ENCODE measurements at places on chromosomes 6 and 20.

DNA sequence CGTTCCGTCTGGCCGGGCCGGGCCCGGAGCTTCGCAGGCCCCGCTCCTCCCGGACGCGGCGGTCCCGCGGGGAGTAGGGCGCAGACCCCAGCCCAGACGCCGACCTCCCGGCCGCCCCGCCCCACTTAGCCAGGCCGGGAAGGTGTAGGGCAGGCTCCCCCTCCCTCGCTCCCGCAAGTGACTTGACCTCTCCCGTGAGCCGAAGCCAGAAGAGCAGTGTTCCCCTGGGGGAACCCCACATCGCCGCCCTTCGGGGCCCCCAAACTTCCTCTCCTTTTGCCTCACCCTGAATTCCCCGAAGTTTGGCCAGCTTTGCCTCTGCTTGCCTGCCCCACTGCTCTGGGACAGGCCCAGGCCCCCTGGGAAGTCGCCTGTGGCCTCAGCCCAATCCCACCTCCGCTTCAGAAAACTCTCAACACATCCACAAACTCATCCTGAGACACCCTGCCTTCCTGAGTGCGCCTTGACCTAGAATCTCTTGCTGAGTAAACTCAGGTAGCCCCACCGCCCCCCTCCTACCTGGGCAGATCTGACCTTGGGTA, 524 bp upstream of the NOL4L start:
- no peak for DNase-seq

DNA sequence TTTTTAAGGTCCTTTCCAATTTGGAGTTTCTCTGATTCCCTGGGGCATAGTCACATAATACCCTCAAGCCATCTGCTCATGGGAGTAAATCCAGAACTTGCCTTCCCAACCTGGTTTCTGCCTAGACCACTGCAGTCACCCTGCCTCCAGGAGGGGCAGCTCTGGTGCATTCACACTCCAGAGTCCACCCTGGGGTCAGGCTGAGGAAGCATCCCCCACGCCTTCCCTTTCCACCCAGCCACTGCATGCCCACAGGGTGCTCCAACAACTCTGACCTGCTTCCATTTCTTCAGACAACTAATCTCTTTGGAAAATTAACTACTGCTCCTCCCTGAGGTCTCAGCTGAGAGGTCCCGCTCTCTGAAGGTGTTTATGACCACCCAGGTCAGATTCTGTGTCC, 211.4 kb upstream of the RIN2 start:
- no peak for DNase-seq

- DNase-seq: no peak
These were observed 275.6 kb downstream of the TENT5A start for GRCh38 chr6:81476881-81477280.

DNA sequence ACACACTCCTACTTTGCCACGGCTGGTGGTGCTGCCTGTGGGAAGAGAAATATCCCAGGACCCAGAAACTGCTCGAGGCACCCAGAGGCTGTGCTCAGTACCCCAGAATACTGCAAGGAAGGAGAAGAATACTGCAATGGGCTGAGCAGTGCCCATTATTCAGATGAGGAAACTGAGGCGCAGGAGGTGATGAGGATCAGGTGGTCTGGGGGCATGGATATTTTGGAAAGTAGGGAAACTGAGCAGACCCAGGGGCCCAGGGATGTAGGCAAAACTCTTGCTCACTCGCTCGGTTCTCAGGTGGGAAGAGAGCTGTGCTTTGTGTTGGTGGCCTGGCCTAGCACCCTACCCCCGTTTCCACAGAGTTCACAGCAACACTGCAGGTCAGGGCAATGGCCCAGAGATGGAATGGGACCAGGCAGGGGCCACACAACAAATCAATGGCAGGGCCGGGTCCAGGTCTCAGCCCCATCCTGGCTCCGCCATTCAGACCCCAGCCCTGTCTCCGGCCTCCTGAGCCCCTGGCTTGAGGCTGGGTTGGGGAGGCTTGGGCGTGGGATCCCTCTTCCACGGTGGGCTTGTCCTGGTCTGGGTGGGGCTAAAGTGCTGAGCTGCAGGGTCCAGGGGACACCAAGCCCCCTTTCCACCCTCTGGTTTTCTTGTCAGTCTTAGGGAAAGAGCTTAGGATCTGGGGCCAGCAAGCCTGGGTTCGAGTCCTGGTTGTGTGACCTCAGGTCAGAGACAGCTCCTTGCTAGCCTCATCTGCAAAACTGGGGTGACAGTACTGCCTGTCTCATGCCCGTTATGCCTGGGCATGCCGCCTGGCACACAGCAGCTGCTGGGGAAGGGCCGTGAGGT, 33.9 kb downstream of the SUN5 start:
- no peak for DNase-seq

DNA sequence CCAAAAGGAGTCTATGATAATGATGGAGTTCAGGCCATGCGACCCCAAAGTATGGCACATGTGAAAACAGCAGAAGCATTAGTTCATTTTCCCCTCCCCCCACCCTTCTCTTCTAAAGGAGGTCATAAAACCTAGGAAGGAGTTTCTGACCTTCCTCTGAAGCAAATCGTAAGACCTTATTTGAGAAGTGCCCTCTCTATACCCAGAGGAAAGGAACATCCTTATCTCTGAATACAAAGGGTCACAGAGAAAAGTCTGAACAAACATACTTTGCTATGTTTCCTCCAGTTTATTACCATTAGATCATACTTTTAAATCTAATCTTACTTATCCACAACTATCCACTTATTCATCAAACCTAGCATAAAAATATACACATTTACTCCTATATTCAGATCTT, 48.6 kb downstream of the SLX4IP start:
- DNase-seq: no peak

- no peak for DNase-seq
These were observed 111.8 kb upstream of the ZFP64 start for GRCh38 chr20:52303281-52303950.

DNA sequence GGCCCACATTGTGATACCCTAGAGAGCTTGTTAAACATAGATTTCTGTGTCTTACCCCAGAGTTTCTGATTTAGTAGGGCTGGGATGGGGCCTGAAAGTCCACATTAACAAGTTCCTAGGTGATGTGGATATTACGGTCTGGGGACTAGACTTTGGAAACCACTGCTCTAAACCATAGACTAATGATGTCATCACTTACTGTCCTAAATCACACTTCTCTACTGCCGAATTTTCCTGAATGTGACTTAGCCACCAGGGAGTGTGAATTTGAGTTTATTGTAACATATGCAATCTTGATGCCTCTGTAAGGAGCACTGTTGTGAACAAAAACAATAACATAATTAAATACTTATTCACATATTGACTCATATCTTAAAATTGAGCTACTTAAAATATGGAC, 165.6 kb downstream of the BTBD3 start:
- DNase-seq: no peak

- DNase-seq: no peak
These were observed 34.5 kb downstream of the TPBG start for GRCh38 chr6:82397962-82398692.

GRCh38 chr6:154842833-154843232, 109.6 kb downstream of the SCAF8 start:
- DNase-seq: no peak

DNA sequence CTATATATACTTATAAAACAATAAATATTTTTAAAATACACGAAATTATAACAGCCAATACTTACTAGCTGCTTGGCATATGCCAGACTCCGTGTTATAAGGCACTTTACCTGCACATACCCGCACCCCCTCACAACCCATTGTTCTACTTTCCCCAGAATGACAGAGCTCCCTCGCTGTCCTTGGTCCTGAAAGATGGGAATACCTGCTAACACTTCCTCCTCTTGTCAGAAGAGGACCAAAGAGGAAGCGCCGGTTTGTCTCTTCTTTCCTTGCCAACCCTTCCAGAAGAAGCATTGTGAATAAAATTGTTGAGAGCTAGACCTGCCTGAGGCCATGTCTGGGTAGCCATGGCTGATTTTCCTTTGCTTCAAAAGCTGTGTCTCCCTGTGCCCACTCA, 149.3 kb downstream of the PTPRT start:
- no peak for DNase-seq

DNA sequence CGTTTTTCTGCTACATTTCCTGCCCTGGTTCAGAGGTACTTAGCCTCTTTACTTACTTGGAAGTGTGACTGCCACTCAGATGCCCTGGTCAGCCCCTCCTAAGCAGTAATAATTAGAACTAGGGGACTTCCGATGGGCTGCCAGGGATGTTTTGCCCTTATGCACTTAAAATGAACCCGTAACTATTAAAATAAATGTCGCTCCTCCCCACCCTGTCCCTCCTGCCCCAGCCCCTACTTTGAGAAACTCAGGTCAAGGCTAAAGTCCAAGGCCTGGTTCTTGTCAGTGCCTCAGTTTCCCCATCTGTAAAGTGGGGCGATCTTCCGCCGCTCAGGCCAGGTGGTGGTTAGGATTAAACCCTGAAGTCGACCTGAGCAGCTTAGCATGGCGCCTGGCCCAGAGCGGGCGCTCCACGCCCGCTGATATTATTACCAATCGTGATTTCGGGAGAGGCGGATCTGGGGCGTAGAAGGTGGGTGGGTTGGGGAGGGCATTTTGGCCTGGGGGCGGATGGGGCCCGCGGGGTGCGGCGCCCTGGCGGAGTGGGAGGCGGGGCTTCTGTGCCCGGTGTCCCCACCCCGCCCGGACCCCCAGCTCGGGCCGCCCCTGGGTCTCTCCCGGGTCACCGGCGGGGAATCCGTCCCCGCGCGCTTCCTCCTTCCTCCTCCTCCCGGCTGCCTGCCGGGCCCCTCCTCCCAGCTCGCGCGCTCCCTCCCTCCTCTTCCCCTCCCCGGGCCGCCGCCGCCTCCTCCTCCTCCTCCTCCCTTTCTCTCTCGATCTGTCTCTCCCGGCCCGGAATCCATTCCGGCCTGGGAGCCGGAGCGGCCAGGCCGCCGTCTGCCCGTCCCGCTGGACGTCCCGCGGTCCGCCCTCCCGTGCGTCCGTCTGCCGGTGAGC, at the start of gene SRC:
TSS of gene SRC (plus strand) at position 802 of the 897 bp plus-strand sequence. CDS start 38,014 bp downstream, outside the sequence.
- no peak for DNase-seq

- no peak for DNase-seq
These were observed 25.5 kb upstream of the EDN1 start for GRCh38 chr6:12264671-12265070.

DNA sequence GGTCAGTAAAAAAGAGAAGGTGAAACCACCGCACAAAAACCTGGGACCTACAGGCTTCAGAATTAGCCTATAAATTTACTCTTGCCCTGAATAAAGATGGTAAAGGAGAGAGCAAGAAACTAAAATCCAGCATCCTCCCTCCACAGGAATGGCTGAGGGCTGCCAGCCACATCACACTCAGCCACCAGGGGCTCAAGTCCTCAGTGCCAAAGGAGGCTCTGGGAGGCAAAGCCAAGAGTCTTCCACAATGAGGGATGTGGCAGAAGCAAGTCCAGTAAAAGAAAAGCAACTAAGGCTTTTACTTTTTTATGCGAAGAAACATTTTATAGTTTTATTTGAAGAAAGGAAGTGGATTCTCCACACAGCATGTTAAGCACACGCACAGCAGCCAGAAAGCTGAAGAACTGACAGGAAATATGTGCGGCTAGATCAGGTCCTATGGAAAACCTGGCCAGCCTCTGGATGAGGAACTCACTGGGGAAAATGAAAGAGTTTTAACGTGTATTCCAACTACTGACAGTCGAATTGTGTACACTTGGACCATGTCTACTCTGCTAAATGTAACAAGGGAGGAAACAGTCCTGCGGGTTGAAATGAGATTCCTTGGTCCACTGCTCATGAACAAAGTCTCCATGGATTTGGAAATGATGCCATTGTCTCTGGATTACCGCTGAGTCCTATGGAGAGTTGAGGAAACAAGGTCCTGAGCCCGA, 219.4 kb upstream of the SSTR4 start:
- no peak for DNase-seq

DNA sequence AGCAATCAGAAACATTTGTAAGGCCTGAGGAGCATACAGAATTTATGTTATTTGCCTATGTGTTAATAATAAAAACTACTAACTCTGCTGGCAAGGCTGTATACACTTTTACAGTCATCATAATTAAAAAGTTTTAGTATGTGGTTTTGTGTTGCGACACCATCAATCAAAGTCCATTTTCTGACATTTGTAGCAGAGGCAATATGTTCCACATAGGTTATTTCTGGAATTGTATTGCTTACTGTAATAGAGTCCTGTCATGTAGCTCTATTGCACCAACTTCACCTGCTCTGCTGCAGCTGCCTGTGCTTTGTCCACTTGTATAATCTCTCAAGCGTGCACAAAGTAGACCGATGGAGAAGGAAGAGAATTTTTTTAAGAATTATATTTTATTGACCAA, 501.8 kb downstream of the HACE1 start:
- no peak for DNase-seq

DNA sequence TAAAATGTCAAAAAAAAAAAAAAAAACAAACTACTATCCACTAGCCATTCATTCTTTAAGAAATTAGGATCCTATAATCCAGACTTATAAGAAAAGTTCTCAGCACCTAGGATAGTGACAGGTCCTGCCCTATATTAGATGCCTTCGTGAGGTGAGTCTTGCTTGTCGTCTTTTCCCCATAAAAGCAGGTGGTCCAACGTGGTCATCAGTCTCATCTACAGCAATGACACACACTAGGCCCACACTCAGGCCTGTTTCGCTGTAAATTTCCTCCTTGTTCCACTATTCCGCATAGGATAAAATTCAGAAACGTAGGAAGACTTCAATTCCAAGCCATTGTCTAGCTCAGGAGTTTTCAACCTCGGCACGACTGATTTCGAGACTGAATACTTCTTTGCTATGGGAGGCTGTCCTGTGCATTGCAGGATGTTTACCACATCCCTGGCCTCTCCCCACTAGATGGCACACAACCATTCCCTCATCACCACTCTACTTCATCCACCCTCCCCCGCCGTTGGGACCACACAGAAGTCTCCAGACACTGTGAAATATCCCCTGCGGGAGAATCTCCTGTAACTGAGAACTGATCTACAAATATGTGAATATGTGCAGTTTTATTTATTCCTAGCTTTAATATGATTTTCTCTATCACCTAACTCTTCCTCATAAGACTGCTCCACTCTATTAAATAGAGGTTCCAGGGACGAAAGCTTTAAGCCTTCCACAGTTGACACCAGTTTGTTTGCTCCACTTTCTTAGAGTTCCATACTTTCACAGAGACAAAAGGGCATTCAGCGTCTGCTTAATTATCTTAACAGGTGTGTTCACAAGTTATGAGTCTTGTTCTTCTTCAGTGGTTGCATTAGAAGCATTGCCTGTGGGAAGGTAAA, 346.3 kb downstream of the BMP2 start:
- DNase-seq: no peak

GRCh38 chr6:2848851-2849250, 7.2 kb upstream of the SERPINB1 start:
- DNase-seq: no peak

GRCh38 chr6:24614043-24614420, 32.0 kb downstream of the KIAA0319 start:
- no peak for DNase-seq

DNA sequence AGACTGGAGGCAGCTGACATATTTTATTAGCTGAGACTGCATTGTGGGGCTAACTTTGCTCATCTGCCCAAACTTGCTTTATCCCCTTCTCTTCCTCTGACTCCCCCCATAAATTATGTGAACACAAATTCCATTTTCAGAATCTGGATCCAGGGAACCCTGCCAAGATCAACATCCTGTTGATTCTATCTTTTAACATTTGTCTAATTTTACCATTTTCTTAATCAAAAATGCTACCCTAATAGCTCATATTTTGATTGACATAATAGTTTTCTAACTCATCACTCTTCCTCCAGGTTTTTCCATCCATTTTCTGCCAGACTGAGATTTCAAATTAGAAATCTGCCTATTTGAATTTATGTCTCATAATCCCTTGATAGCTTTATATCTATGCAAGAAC, 184.7 kb upstream of the PRSS16 start:
- DNase-seq: no peak

GRCh38 chr6:35052694-35053565, 88.2 kb downstream of the TCP11 start:
- no peak for DNase-seq

Data from stimulated activated CD8-positive, alpha-beta memory T cell treated with anti-CD3 and anti-CD28 coated beads, Interleukin-15, amount 100 ng/mL, for 24 hours (primary cell).